ENCODE measurements at places on chromosomes 4 and X. TPM values are rescaled to one million over a fixed set of nuclear protein-coding genes. Genes with fewer than 3 reads are reported as not detected.
A peak's percentile ranks its signal among the peaks of the same experiment; 100 is the strongest.

GRCh38 chr4:158314756-158315487 lies 104.6 kb downstream of the TMEM144 start:
- peak; percentile 97 for DNase-seq

DNA sequence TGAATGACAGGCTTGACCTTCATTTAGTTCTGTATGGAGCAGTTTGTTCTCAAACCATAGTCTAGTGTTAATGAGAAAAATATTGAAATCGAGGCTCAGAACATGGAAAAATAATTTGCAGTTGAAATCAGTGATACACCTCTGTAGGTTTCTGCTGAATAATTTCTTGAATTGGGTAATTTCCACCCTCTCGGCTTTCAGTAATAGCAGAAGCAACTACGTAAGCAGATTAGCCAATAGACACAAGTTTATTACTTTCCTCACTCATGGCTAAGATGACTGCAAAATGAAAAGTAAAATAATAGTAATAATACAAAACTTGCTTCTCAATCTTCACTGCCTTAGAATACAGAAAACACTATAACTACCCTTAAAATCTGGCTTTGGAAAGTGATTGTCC lies 46.0 kb downstream of the USP38 start:
- no peak for DNase-seq

- DNase-seq: no peak
Observed at GRCh38 chr4:82419451-82419850, 10.8 kb downstream of the HNRNPDL start.

DNA sequence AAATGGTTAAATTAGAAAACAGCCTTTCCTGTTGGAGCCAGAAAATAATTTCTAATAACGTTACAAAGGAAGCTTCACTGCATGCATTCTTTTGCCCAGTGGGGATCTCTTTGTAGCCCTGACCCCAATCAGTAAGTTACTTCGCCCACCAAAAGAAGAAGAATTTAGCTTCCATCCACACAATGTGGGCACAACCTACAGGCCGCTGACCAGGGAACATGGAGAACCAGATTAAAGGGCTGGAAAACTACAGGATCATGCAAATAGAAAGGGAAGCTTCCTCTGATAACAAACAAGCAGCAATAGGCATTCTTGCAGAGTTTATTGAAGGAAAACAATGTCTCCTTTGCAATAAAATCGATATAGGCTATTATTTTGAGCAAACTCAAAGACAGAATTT lies 21.3 kb upstream of the TSPAN5 start:
- DNase-seq: no peak

DNA sequence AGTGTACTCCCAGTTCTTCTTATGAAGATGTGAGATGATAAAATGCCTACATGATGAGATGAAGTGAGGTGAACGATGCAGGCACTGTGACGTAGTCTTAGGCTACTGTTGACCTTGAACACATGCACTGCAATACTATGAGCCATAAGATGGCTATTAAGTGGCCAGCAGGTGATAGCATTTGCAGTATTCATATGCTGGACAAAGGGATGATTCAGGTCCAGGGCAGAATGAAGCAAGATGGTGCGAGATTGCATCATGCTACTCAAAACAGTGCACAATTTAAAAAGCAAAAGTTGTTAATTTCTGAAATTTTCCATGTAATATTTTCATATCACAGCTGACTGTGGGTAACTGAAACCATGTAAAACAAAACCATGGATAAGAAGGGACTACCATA lies 781.4 kb downstream of the PCDH18 start:
- no peak for DNase-seq

DNA sequence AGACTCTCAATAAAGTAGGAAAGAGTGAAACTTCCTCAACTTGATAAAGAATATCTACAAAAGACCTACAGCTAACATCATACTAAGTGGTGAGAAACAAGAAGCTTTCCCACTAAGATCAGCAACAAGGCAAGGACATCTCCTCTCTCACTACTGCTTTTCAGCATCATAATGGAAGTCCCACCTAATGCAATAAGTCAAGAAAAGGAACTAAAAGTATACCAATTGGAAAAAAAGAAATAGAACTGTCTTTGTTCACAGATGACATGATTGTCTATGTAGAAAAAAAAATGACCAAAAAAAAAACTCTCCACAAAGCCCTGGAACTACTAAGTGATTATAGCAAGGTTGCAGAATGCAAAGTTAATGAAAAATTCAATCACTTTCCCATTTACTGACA lies 25.1 kb upstream of the SH3RF1 start:
- no peak for DNase-seq

- DNase-seq: no peak
Observed at GRCh38 chrX:43165343-43165920, 387.5 kb upstream of the PPP1R2C start.

- no peak for DNase-seq
Observed at GRCh38 chr4:84644087-84644486, 61.2 kb downstream of the CDS1 start.

DNA sequence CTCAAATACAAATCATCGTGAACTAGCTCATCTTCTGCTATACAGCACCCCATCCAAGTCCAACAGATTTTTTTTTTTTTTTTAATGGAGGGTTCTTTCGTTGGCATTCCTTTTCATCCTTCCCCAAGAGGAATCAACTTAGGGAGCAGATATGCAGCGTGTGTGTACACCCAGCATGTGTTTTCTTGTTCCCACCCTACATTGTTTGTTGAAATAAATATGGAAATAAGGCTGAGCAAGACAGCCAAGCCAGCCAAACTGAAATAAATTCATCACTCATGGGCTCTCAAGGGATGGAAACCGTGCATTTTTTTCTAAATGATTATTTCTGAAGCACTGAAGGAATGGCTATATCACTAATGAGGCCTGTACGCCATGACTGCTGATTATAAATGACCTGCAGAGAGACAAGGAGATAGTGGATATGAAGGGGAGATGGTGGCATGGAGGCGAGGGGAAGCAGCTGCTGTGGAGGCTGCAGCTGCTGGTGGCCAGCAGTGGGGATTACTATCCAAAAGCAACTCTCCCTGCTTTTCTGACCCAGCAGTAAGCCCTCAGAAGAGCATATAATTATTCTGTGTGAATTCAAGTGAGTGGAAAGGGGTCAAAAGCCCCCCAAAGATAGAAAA lies 173.9 kb downstream of the MGST2 start:
- DNase-seq: no peak

- no peak for DNase-seq
Observed at GRCh38 chr4:119053997-119054396, 81.6 kb upstream of the MYOZ2 start.

DNA sequence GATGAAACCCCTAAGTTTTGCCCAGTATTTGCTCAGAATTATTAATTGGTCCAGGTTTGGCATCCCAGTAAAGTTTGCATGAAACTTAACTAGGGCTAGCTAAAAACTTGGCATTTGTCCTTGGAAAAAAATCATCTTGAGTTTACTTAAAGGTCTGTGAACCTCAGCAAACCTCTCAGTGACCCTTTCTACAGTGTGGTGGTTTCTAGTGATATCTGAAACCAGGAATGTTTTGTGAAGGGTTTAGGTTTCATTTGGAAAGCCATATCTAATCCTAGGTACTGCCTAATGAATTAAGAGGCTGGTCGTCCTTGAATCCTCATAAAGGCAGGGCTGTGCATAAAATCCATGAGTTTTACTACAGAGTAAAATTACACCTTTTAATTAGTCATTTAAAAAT lies 218.5 kb upstream of the ANKRD50 start:
- DNase-seq: peak; percentile 87

- DNase-seq: no peak
Observed at GRCh38 chr4:15143551-15143950, 141.3 kb downstream of the CPEB2 start.

GRCh38 chrX:7941390-7942042 lies 14.3 kb upstream of the PNPLA4 start:
- no peak for DNase-seq

DNA sequence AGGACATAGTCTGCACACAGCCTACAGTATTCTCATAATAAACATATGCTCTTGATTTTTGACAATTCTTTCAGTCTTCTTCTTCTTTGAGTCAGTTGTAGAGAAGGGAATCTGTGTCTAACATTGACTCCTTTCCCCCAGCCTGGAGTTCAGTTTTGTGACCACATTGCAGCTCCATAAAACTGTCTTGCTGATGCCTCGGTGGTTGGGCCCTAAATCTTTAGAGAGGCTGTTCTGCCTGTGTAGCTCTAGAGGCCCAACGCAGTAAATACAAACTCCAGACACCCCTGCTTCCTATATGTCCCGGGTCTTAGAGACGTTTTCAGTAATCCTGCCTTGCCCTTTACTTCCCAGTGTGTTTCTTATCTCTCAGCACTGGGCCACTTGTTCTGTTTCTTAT lies 639.5 kb upstream of the AADAT start:
- DNase-seq: no peak

GRCh38 chr4:73844345-73844744 lies 7.9 kb downstream of the CXCL6 start:
- DNase-seq: peak; percentile 78

DNA sequence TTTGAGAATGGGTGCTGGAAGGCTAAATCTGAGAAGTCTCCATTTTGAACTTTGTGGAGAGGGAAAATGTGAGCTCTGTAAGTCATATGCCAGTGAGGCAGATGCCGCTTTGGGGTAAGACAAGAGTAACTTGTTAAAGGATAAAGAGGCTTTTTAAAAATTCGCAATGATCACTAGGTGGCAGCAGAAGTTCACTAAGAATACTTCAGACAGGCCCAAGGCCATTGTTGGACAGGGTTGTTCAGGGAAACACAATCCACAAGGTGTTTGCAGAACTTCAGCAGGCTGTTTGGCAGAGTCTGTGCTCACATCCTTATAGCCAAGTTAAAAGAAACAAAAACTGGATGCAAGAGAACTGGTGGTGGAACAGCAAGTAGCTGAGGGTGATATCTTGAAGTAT lies 13.7 kb upstream of the PIGA start:
- DNase-seq: peak; percentile 32

GRCh38 chr4:25818876-25819275 lies 43.9 kb downstream of the SEL1L3 start:
- no peak for DNase-seq

GRCh38 chr4:3715855-3716630 lies 50.1 kb upstream of the ADRA2C start:
- DNase-seq: no peak

DNA sequence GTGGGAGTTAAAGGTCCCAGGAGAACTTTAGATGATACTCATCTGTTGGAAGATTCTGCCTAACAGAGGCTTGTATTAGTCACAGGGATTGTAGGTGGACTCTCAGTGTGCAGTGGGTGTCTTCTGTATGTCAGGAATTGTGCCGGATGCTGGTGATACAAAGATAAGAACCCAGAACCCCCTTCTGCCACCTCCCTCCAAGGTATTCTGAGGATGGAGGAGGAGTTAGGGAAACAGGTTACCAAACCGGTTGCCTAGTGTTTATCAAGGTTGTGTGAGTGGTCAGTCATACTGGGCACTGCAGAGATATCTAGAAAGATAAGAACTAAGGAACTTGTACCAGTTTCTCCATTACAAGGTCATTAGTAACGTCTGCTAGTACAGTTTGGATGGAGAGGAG lies 61.6 kb downstream of the PTTG2 start:
- no peak for DNase-seq

DNA sequence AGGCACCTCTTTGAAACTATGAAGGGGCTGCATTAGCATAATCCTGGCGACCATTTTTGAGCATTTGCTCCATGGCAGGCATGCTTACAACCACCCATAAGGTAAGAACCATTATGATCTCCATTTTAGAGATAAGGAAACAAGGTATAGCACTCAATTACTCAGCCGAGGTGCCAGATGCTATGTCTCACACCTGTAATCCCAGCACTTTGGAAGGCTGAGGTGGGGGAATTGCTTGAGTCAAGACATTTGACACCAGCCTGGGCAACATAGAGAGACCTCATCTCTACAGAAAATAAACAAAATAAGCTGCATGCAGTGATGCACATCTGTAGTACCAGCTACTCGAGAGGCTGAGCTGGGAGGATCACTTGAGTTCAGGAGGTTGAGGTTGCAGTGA lies 43.6 kb downstream of the TIGD4 start:
- DNase-seq: no peak

DNA sequence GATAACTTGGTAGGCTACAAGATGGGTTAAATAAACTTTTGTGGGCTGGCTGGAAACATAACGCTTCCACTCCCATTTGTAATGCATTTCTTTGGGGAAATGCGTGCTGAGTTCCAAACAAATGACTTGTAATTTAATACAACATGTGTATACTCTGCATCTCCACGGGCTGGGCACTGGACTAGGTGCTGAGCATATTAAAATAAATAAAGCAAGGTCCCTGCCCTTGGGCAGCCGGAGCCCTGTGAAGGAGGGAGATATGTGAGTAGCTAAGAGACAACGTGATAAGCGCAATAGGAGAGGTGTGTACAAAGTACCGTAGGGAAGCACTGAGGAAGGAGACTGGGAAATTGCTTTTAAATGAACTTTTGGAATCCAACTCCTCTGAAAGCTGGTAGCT lies 147.2 kb upstream of the RBPJ start:
- peak; percentile 62 for DNase-seq

DNA sequence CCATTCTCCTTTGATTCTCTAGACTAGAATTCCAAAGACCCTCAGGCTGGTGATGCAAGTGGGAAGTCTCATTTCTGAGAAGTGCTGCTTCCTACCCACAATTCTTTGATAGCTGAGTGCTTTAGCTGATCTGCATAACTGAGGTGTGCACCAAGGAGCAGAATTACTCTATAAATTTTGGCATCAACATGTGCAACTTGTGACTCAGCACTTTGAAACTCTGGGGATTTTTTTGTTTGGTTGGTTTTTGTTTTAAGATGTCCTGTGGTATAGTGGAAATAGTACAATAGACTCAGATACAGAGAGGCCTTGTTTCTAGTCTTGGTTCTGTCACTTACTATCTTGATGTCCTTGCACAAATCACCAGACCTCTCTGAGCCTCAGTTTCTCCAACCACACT lies 148.4 kb downstream of the AR start:
- peak; percentile 84 for DNase-seq

- DNase-seq: no peak
Observed at GRCh38 chrX:78643874-78644273, 15.3 kb downstream of the RTL3 start.

The SH3RF1 gene
- total RNA-seq: 20.8 TPM

The TENM3 gene
- total RNA-seq: 127 TPM

The SLC4A4 gene
- 3.7 TPM for total RNA-seq

The DHX15 gene
- 130 TPM for total RNA-seq

The HPGD gene
- 0.20 TPM for total RNA-seq

The MMRN1 gene
- 0.17 TPM for total RNA-seq

The TMEM271 gene
- 6.2 TPM for total RNA-seq

The SMIM10 gene
- total RNA-seq: 1.2 TPM

The CCKAR gene
- not detected for total RNA-seq

The PLK4 gene
- 2.8 TPM for total RNA-seq

The GALNTL6 gene
- total RNA-seq: 0.67 TPM

The SOX3 gene
- 0.98 TPM for total RNA-seq

The GAGE12H gene
- not detected for total RNA-seq

The KIAA1210 gene
- total RNA-seq: not detected

The RAB33A gene
- total RNA-seq: 1.7 TPM

The ZDHHC15 gene
- total RNA-seq: 0.77 TPM

The ACE2 gene
- total RNA-seq: not detected

The GAGE12E gene
- not detected for total RNA-seq

The USP17L26 gene
- not detected for total RNA-seq

The DOK7 gene
- total RNA-seq: not detected

The TRAM1L1 gene
- 3.1 TPM for total RNA-seq
